ENCODE measurements at places on chromosomes 16 and 17.

DNA sequence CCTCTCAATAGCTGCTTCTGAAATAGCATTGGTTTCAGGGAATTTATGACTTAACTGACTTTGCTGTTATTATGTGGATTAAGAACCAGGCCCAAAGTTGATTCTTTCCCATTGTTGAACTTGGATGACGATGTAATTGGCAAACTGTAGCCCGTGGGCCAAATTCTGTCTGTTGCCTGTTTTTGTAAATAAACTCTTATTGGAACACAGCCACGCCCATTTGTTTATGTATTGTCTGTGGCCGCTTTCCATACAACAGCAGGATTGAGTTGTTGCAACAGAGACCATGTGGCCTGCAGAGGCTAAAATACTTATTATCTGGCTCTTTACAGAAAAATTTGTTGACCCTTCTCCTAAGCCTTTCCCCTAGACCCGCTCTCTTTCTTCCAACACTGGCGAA, 31.6 kb downstream of the NTN1 start:
- DNase-seq: no peak

GRCh38 chr16:12321311-12321842, 344.8 kb downstream of the SNX29 start:
- DNase-seq: no peak

DNA sequence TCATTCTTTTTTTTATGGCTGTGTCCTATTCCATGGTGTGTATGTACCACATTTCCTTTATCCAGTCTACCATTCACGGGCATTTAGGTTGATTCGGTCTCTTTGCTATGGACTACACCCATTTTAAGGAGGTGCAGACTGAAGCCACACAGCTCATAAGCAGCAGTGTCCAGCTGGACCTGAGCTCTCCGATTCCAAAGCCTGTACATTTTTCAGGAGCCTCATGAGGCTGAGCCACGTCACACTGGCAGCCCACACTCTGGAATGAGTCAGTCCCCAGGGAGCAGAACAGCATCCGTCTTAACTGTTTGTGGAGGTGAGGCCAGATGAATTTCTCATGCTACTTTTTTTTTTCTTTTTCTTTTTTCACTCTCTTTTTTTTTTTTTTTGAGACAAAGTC, 116.1 kb downstream of the C16orf95 start:
- no peak for DNase-seq

- DNase-seq: no peak
These were observed 170.5 kb upstream of the CACNG3 start for GRCh38 chr16:24085666-24086065.

DNA sequence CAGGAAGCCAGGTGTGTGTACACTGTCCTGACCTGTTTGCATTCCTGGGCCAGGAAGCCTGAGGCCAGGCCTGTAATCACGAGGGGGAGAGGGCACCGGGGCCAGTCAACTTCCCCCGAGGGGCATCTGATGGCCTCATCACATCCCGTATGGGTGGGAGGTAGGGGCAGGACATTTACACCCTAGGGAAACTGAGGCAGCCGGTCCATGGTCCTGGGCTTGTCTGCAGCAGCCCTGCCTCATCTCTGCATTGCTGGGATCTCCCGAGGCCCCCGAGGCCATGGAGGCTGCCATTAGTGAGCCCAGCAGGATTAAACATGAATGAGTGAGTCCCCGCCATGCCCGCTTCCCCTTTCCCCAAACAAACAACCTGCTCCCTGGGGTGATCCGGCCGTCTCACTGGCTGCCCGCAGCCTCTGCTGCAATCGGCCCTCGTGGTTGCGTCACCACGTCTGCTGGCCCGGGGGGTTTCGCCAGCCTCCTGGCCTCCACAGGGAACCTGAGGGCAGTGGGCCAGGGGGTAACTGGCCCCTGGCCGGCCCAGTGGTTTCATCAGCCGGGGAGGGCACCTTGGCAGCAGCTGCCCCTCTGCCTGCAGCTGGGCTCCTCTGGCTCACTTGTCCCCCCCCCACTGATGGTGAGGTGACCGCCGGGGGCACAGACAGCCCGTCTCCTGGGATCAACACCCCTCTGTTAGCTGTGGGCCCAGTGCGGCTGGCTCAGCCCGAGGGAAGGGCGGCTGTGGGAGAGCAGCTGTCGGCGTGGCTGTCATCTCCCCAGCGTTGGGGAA, 88.3 kb upstream of the GSE1 start:
- DNase-seq: no peak

- no peak for DNase-seq
These were observed 577 bp downstream of the ZNF646 start for GRCh38 chr16:31074814-31075183.

DNA sequence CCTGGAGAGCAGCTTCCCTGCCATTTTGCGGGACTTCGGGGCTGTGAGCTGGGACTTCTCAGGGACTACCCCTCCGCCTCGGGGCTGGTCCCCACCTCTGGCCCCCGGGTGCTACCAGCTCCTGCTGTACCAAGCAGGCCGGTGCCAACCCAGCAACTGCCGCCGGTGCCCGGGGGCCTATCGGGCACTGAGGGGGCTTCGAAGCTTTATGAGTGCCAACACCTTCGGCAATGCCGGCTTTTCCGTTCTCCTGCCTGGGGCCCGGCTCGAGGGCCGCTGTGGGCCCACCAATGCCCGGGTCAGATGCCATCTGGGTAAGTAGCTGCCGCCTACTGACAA, 1.3 kb downstream of the ASPHD1 start:
- DNase-seq: no peak

DNA sequence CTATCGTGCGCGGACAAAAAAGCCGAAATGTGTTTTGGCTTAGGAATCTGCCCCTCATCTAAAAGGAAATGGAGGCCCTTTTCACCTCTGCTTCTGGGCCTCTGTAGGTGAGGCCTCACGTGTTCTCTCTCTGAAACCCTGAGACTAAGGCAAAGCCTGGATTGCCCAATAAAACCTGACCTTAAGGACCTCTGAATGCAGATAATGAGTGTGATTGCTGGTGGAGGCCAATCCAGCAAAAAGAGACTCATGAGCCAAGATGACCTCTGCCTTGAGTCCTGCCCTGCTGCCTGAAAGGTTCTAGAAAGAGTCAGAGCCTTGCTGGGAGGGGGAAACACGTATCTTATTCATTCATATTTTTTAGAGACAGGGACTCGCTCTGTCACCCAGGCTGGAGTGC, 44.5 kb upstream of the ABR start:
- no peak for DNase-seq

DNA sequence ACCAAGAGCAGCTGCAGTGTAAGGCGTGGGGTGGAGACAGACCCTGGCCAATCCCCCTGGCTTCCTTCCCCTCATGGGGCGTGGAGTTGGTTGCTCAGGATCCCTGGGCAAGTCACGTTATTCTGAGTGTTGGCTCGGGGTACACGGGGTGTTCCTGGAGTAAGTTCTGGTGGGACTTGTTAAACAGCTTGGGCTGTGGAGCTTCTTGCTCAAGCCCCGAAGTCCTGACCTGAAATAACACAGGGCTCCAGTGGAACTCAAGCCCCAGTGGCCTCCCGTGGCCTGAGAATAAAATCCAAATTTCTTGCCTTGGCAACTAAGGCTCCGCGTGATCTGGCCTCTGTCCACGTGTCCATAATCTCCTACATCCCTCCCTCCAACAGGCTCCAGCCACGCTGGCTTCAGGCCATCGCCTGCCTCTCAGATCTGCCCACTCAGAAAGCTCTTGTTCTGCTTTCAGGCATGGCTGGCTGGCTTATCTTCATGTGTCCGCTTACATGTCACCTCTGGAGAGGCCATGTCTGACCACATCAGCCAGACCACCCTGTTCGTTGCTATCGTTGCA, 49.3 kb upstream of the BCO1 start:
- no peak for DNase-seq

DNA sequence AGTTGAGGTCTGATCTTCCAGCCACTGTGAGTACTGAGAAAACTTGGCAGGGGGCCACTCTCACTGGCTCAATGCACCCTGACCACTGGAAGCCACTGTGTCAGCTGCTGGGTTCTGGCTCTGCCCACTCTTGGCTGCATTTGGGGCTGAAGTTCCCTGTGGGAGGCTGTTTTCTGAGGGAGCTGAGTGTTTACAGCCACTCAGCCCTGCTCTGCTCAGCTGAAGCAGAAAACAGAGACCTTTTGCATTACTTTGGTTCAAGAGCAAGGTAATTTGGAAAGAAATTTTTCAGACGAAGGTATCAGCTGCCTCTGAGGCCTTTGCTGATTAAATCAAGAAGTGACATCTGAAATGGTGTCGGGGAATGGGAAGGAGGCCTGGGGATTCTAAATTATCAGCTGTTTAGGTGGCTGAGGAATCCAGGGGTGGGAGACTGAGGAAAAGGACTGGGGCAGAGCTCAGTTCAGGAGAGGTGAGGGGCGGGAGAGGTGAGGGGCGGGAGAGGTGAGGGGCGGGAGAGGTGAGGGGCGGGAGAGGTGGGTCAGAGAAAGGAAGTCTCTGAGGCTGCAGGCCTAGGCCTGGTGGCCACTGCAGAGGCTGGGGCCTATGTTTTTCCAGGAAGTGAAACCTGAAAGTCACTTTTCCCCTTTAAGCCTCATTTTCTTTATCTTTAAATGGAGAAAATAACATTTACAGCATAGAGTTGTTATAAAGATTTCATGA, at the start of gene ACSM5:
ACSM5 (plus strand) TSS at position 137 of the 723 bp plus-strand sequence. CDS start 1,951 bp downstream, outside the sequence.
- no peak for DNase-seq

DNA sequence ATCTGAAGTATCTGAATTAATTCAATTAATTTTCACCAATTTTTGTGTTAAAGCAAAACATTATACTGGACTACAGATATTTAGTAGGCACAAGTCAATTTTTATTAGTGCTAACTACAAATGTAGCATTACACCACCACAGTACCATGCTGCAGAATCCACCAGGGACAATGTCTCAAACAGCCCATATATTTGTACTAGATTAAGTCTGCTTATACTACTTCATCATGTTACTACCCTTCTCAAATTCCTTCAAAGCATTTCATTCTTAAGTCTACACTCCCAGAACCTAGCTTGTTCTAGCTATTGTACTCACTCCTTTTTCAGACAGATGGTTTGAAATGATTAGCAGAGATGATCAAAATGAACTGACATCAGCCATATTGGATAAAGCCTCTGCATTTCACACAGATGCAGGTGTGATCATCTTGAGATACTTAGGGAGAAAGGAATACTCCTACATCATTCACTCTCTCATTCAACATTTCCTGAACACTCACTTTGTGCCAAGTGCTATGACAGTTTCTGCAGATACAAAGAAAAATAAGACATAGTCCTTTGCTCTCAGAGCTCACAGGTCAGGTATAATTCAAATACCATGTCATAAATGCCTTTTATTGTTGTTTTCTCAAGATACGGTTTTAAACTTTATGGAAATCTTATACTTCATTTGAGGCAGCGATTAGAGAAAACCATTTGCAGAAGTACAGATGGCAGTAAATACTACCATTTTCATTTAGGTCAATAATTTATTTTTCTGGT, 47.7 kb downstream of the SMURF2 start:
- no peak for DNase-seq

GRCh38 chr16:15966836-15967546, 17.6 kb downstream of the ABCC1 start:
- no peak for DNase-seq

DNA sequence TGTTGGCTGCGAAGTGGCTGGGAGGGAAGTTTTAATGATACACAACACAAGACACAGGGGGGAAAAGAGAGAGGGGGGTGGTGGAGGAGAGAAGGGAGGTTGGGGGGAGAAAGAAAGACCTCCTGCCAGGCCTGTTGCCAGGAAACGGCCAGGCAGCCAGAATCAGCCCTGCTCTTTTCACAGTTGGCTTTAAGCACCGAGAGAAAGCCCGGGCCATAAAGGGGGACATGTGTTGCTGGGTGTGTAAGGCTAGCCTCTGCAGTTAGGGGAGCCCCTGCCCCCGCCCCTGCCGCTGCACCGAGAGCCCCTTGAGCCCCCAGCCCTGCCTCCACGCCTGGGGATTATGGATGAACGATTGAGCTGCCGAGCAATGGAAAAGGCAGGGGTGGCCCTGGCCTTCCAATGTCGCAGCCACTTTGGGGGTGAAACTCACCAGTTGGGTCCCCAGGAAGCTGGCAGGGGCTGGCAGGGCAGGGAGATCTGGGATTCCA, 13.9 kb upstream of the WNT3 start:
- DNase-seq: no peak

DNA sequence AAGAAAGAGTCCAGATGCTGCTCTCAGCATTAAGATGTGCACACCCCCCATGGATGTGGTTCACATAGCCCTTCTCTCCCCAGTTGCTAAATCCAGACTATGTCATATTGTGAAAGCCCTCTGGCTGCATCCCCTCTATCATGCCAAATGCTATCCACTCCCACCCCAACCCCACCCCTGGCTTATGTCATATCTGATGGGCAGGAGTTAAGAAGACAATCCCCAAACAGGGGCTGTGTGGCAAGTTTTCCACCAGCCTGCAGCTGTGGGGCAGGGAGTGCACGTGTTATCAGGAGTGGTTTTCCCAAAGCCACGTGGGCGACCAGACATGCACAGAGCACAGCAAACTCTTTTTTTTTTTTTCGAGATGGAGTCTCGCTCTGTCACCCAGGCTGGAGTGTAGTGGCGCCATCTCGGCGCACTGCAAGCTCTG, 10.0 kb downstream of the FAM117A start:
- DNase-seq: no peak

DNA sequence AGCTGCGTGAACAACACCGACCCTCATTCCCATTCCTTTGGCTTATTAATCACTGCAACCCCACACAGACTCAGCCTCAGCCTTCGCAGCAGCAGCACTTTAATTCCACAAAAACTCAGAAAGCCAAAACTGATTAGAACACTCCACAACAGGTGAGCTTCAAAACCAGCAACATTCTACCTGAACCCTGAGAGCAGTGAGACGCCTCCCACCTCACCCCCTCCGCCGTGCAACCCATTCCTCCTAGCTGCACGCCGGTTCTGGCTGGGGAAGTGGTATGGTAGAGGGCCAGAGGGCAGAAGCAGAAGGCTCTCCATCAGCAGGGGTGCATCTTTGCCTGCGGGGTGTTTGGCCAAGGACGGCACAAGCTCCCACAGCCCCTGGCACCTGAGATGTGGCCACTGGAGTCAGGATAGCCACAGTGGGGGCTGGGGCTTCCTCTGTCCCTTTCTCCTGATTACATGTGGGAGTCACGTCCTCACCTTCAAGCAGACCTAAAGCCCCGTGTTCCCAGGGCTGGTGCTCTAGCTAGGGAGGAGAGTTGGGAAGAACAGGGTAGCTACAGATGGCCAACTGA, 1.6 kb downstream of the BORCS6 start:
- no peak for DNase-seq

Measured in SK-N-MC (cell line).